Activated CD4-positive, alpha-beta T cell treated with anti-CD3 and anti-CD28 coated beads, Interleukin-10, Interleukin-2, amounts not matched to agents 100 ng/mL and 50 ng/mL, durations not matched to agents 16 hours and 8 hours (primary cell): ENCODE measurements at places on chromosomes 6 and 20.
A peak's percentile ranks its signal among the peaks of the same experiment; 100 is the strongest.

DNA sequence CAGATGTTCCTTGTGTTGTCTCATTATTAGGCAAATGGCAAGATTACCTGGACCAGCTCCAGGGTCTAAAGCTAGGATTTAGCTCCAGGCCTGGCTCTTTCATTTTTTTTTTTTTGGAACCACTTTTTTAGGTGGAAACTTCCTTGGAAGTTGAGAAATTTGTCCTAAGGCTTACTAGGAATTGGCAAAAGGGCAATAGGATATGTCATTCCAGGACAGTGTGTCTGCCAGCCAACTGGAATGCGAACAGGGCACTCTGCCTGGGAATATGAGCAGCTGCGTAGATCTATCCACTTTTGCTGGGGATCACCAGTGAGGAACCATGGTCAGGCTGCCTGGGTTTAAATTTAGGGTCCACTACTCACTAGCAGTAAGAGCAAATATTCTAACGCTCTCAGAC lies 304.0 kb downstream of the TSHZ2 start:
- no peak for DNase-seq

DNA sequence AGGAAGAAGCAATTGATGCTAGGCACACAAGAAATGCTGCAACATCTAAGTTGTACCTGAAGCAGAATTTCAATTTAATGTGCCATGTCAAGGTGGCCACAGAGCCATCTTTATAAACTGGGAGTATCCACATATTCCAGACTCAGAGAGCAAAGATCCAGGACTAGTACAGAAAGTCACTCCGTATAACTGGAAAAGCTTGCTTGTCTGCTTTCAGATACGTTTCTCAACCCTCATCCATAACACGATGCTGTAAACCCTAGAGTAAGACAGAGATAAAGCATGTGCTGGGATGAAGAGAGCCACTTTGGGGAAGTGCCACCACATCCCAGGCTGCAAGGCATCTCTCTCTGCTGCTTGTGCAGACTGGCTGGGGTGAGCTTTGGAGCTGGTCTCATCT lies 134.7 kb downstream of the PACRG start:
- DNase-seq, result no peak

- no peak for DNase-seq
Observed at GRCh38 chr6:118403036-118403435, 145.1 kb upstream of the PLN start.

GRCh38 chr6:25713824-25714223 lies 40.7 kb upstream of the SLC17A4 start:
- no peak for DNase-seq

DNA sequence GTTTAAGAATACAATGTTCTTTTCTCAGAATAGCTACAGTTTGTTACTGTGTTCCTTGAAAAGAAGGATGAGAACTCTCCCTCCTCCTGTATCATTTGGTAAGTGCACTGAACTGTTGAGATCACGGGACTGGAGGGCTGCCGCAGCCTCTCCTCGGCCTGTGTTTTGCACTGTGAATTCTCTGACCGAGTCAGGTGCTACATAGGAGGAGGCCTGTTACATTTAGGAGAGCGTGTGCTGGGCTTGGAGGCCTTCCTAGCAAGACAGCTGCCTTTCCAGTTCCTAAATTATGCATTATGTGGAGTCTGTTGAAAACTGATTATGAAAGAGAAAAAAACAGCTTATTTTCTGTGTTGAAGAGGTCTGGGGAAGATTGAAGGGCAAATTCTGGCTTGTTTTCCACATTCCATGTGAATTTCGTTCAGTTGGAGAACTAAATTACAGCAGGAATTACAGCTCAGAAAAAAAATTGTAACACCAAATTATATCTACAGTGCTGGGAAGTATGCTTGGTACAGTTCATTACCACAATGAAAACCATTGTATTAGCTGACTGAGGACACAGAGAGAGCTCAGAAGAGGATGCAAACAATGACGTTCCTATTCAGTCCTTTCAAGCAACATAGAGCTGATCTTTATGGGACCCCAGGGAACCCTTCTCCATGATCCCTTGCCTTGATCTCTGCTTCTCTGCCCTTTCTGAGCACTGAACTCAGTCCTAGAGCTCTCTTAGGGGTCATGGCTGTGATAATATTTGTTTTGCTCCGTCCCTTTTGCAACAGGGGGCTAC lies 2.8 kb downstream of the TMC2 start:
- no peak for DNase-seq

- no peak for DNase-seq
Observed at GRCh38 chr6:8780653-8781052, 345.3 kb upstream of the SLC35B3 start.

- DNase-seq, result no peak
Observed at GRCh38 chr6:156062091-156062563, 606.5 kb upstream of the NOX3 start.

- DNase-seq, result peak; percentile 1
Observed at GRCh38 chr6:55528624-55529023, 50.4 kb downstream of the HMGCLL1 start.

DNA sequence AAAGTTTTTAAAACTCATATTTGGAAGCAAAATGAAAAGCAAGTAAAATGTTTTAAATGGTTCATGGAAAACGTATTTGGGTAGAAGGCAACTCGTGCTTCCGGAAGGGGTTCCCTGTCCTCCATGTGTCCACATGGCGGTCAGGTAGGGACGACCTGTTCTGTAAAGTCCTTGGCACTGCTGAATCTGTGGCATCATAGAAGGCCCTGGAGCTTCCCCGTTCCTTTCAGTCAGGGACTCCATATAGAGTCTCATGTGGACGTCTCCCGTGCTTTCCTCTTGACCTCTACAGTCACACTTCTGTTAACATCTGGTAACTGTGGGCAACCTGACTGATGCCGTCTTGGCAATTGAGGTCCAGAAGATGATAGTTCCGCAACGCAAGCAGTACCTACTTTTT lies 11.4 kb downstream of the DYNLT1 start:
- no peak for DNase-seq
